ENCODE measurements at places on chromosomes 5 and 9.

DNA sequence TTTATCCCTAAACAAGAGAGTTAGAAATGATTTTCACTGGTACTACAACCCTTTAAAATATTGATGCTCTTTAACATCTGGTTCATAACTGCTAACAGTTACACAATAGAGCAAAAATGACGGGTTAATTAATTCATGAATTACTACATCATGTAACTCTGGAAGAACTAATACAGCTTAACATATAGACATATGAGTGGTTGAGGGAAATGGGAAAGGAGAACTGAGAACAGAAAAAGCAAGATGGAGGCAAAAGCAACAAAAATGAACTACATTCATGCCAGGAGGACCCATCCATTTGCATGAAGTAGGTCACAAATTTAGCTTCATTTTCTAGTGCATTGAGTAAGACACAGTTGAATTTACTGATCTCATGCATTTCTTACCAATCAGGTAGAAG, 61.8 kb downstream of the C9 start:
- DNase-seq: no peak

- DNase-seq: no peak
These were observed 36.7 kb downstream of the SARDH start for GRCh38 chr9:133701321-133701980.

GRCh38 chr5:171838066-171838465, 52.4 kb downstream of the SMIM23 start:
- DNase-seq: no peak

GRCh38 chr5:76983468-76983867, 30.6 kb downstream of the CRHBP start:
- DNase-seq: no peak

DNA sequence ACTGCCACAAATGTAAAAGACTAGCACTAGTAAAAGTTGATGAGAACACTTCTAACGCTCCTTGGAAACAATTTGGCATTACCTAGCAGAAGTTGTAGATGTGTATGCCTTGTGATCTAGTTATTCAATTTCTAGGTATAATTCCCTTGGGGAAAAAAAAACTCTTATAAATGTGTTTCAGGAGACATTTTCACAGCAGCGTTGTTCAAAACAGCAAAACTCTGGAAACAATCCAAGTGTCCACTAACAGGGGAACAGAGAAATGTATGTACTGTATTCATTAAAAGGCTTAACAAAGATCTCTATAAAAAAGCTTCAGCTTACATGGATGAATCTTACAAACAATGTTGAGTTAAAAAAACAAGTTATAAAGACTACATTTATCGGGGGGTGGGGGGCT, 30.4 kb downstream of the NR3C1 start:
- no peak for DNase-seq

GRCh38 chr5:35360671-35361070, 130.4 kb upstream of the PRLR start:
- no peak for DNase-seq

- peak; percentile 93 for DNase-seq
These were observed 87.8 kb downstream of the RXRA start for GRCh38 chr9:134413890-134414623.

- DNase-seq: no peak
These were observed 3.6 kb downstream of the SLC12A7 start for GRCh38 chr5:1108023-1108864.

DNA sequence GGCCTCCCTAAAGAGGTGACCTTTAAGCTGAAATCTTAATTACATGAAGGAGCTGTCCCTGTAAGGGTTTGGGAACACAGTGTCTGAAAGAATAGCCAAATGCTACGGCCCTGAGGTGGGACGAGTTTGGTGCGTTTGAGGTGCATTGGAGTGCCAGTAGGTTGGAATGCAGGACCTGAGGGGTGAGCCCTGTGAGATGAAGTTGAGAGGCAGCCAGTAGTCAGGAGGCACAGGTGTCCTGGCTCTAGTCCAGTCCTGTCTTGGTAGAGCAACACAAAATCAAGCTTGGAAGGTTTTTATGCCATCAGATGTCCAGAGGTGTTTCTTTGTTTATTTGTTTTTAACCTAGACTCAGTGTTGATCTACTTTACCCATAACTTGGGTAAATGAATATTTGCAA, 108.5 kb downstream of the ARHGAP26 start:
- no peak for DNase-seq

DNA sequence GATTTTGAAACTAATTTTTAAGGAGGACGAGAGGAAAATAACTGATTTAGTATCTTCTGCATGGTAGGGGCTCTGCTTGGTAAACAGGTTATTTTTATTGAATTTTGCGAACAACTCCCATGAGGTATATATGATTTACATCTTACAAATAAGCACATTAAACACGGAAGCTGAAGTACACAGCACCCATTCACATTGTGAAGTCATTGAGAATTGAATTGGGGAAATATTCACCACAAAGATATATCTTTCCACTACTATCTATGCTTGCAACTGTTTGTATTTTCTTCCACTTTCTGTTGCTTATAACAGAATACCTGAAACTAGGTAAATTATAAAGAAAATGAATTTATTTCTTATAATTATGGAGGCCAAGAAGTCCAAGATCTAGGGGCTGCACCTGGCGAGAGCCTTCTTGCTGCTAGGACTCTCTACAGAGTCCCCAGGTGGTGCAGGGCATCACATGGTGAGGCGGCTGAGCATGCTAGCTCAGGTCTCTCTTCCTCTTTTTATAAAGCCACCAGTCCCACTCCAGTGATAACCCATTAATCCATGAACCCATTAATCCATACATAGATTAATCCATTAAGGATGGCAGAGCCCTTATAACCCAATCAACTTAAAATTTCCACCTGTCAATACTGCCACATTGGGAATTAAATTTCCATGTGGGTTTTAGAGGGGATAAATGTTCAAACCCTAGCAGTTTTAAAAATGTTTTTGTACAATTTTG, 79.0 kb upstream of the ZNF608 start:
- no peak for DNase-seq

GRCh38 chr9:127776195-127776923, 2.1 kb downstream of the SH2D3C start:
- no peak for DNase-seq

- DNase-seq: no peak
These were observed 16.6 kb upstream of the C9orf152 start for GRCh38 chr9:110224583-110224982.

DNA sequence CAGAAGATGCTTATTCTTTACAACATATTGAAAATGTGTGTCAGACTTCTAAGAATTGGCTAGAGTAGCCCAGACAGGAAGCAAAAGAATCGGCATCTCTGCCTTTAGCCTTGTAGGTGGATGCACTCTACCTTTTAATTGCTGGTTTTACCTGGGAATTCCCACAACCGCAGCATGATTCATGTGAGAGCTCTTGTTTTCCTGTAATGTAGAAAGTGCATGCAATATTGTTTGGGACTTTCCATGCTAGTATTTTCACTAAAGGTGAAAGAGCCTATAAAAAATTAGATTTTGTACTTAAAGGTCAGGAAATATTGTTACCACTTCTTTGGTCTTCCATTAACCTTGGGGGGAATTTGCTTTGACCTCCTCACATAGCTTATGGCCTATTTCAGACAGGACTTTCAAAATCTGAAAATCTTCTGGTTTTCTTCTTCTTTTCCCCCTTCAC, 89.8 kb downstream of the NTRK2 start:
- DNase-seq: no peak

GRCh38 chr5:157343842-157344790, 78.2 kb downstream of the CYFIP2 start:
- DNase-seq: no peak

GRCh38 chr5:122156724-122157325, 27.5 kb downstream of the ZNF474 start:
- DNase-seq: no peak

DNA sequence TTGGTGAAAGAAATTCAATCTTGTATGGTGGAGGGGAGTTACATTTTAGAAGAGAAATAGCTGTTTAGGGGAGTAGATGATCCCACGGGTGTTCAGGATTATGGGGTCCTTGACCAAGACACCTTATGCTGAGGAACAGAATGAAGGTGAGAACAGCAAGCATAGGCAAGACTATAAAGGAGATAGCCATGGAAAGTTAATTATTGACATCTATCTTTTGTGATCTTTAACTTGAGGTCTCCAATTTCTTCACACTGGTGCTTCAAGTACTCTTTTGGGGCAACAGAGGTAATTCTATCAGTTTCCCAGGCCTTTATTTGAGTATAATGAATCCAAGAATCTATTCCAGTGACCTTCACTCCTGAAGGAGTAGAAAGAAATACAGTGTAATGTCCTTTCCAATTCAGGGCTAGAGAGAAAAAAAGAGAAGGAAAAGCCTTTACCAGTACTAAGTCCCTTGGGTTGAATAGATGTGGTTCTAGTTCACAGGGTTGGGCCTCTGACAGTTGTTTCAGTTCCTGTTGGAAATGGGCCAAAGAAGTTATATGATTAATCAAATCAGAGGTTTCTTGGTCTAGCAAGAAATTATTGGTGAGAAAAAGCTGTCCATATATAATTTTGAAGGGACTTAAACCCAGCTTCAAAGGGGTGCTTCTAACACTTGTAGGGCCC, 2104.1 kb upstream of the ACO1 start:
- DNase-seq: no peak

DNA sequence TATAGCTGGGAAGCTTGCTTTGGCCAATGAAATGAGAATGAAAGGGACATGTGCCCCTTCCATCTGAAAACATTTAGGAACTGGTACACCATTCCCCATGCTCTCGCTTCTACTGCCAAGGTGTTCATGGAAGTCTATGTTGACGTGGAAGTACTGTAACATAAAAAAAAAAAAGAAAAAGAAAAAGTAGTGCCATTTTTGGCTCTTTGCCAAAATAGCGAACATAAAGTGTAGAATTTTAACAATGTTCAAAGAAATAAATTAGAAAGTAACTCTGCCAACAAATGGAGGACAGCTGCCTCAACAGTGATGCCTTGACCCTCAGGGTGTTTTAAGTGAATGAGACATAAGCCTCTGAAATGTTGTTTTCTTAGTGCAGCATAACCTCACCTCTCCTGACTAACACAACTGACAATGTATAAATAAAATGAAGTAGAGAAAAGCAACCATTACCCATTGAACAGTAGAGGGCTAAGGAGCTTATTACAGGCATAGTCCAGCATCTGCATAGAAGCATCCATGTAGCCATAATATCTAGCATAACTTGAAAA, 536.6 kb downstream of the DTWD2 start:
- DNase-seq: no peak

GRCh38 chr5:124643336-124643735, 103.1 kb downstream of the ZNF608 start:
- no peak for DNase-seq

- DNase-seq: no peak
These were observed 1012.6 kb downstream of the EFNA5 start for GRCh38 chr5:106658150-106658549.

DNA sequence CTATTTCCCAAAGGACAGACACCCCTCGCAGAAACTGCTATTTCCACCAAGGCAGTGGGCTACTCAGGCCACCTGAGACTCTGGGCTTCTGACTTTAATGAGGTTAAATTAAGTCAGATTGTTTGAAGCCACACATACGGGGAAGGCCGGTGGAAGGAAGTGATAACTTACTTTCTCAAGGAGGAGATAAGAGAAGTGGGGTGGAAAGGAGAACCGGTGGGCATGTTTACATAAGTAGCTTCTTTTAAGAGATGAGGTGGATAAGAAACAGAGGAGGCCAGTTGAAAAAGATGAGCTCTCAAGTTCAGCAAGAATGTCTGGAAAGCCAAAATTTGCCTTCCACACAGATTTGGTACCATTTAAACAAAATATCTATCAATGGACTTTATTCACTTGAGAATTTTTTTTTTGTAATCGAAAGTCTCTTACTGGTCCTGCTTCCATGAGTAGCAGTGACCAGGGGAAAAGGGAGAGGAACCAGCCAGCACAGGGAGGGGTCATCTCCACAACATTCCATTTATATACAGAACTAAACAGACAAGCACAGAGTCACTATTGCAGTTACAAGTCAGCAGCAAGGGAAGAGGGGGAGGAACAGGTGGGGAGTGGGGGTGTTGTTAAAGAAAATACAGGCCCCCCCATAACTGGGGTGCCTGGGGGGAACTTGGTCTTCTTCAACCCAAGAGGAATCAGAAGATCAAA, 20.0 kb downstream of the CCDC125 start:
- DNase-seq: no peak

GRCh38 chr5:140024928-140025327, 18.2 kb downstream of the NRG2 start:
- no peak for DNase-seq

DNA sequence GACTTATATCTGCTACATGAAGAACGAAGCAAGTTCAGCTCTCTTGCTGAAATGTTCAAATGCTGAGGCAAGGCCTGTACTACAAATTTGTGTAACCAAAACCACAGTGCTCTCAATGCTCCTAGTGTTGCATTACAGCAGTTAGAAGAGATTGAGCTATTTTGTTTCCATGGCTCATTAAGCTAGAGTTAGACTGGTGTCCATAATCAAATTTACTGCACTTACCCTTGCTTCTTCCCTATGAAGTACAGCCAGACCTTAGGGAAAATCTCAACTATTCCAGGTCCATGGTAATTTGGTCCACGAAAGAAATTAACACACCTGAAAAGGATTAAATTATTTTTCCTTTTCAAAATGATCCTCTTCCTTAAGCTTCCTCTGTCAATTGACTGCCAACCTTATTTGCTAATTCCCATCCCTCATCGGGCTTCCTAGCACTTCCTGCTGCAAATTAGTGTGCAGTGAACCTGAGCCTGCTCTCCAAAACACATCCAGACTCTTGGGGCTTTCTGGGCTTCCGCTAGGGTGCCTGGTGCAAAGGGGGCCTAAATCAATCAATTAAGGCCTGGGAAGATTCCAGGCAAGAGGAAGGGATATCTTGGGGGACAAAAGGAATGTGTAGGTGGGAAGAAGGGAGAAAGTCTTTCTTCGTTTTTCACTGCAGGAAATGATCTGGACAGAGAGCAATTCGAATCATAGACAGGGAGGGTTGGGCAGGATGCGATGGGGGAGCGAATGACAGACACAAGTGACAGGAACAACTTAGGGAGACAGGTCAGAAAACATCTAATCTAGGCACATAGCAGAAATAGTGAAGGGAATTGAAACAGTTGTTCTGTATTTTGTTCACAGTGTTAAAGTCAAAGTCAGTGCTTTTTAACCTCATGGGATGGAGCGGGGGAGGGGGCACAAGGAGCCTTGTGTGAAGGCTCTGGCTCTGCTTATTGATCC, 542.4 kb downstream of the RAB3C start:
- peak; percentile 60 for DNase-seq

GRCh38 chr9:121483473-121484031, 16.1 kb downstream of the GGTA1 start:
- DNase-seq: no peak

DNA sequence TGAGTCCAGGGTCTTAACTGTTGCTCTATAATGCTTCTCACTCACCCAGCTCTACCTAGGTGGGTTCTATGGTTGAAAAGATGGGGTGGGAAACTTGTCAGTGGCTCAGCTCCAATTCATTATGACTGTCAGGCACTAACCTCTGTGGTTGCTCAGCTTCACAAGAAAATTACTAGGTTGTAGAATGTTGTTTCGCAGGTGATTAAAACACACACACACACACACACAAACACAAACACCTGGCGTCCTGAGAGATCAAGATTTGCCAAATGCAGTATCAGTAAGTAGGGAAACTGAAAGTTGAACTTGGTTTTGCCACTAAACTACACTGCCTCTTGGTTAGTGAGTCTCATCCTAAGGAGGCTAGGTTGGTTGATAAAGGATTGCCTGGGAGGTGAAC, 2.8 kb downstream of the MCCC2 start:
- no peak for DNase-seq

GRCh38 chr5:20486826-20487225, 498.8 kb upstream of the CDH18 start:
- DNase-seq: no peak

Data from kidney capillary endothelial cell (primary cell).